Activated naive CD8-positive, alpha-beta T cell treated with anti-CD3 and anti-CD28 coated beads for 36 hours (primary cell): ENCODE measurements at places on chromosomes 12 and 14. TPM values are rescaled to one million over a fixed set of nuclear protein-coding genes. Genes with fewer than 3 reads are reported as not detected.

DNA sequence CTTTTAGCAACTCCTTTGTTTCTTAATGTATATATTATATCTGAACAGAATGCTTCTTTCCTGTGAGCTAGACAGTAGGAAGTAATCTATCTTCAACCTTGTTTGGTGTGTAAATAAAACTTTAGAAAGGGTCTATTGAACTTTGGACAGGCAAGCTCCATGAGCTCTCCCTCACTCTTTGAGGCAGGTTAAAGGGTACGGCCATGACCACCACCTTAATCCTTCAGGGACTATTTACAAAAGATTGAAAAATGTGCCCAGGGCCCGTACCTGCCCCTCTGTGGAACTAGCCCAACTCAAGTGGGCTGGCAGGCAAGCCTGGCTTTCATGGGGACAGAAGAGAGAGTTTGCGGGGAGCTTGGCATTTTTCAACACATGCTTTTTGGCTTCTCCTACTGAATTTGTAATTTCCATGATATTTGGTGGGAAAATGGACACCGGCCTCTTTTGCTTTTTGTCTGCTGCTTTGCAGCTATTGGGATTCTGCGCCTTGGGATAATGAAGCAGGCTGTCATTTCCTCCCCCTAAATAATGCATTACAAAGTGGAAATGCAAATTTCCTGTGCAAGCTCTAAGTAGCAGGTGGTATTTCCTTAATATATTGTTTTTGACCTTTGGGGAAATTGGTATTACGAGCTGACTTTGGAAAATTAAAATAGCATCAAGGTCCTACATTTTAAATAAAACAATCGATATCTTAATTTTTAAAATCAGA is 106.0 kb downstream of the HMGA2 start:
- no peaks in the 10 kb centered on the region for H3K4me1 ChIP-seq
- no peak overlapping the region for H3K4me3 ChIP-seq
- no peaks in the 10 kb centered on the region for H3K36me3 ChIP-seq
- peaks cover 30% of the 10 kb centered on the region for H3K27me3 ChIP-seq
- DNase-seq = no peak

- H3K36me3 ChIP-seq = no peaks in the 10 kb centered on the region
- H3K4me1 ChIP-seq = peaks cover 12% of the 10 kb centered on the region
- H3K27ac ChIP-seq = no peak overlapping the region
- peaks cover 79% of the 10 kb centered on the region for H3K27me3 ChIP-seq
- DNase-seq = peak; percentile 48
These were observed 91.9 kb downstream of the TMEM30B start for GRCh38 chr14:61188978-61189808.

DNA sequence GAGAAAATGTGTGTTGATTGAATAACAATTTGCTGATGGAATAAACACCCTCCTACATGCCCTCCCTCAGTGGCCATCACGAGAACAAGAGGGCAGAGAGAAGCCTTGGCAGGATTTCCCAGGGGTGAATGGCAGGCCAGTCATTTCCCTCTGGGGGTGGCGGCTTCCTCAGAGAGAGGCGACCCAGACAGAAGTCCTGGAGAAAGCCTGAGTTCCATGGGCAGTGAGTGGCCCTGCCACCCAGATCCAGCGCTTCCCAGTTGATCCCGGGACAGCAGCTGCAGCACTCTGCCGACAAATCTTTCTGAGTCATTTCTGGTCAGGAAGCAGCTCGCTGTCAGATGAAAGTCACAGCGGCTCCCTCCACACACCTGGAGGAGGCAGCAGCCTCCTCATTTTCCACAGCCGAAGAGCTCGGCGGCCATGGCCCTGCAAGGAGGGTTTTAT is 123.0 kb downstream of the SCARB1 start:
- peak; percentile 36 for DNase-seq
- H3K36me3 ChIP-seq = peaks cover 1% of the 10 kb centered on the region
- H3K27me3 ChIP-seq = peaks cover 9% of the 10 kb centered on the region
- H3K4me1 ChIP-seq = peaks cover 35% of the 10 kb centered on the region
- H3K27ac ChIP-seq = no peak overlapping the region

DNA sequence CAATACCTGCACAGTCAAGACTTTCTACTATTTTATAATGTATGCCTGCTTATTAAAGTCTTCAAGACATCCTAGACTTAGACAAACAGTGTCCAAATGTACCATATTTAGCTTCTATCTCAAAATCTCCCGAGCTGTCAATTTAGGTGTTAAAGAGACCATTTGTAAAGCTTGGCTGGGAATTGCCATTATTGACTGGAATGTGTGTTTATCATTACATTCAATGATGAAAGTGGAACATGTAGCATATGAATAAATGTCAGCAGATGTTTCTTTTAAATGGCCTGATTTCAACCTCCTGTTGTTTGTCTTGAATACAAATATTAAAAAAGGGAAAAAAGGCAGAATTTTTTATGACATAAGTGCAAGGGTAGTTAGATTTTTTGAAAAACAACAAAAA is 572.3 kb downstream of the PRKD1 start:
- DNase-seq = no peak
- no peaks in the 10 kb centered on the region for H3K4me1 ChIP-seq
- no peaks in the 10 kb centered on the region for H3K36me3 ChIP-seq
- H3K27ac ChIP-seq = no peak overlapping the region
- no peaks in the 10 kb centered on the region for H3K27me3 ChIP-seq

APOF gene
- not detected for total RNA-seq

DNA sequence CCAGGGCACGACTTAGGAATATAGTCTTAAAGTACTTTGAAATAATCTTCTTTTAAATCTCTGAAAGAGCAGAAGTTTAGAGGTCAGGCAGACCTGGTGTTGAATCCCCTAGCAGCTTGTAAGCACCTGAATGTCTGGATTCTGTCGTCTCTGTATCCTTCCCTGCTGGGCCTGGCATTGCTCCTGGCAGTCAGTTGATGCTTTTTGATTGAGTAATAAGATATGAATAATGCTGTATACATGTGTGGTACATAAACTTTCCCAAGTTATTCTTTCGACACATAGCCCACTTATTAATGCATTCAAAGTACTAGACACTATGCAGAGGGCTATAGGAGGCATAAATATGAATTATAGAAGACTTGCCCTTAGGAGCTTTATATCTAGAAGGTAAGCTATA is 31.4 kb downstream of the EVL start:
- H3K4me3 ChIP-seq = no peak overlapping the region
- peaks cover 73% of the 10 kb centered on the region for H3K36me3 ChIP-seq
- H3K4me1 ChIP-seq = peaks cover 72% of the 10 kb centered on the region
- no peak for DNase-seq
